Hematopoietic multipotent progenitor cell treated with erythropoietin and hydrocortisone succinate and interleukin-3 and kit ligand, for 6 days (in vitro differentiated cells): ENCODE measurements at places on chromosomes 7 and 10.

GRCh38 chr7:27179030-27179429, 4.9 kb upstream of the HOXA10 start:
- DNase-seq = no peak

GRCh38 chr10:119079599-119080520, 757 bp downstream of the EIF3A start:
- DNase-seq = peak; percentile 84

DNA sequence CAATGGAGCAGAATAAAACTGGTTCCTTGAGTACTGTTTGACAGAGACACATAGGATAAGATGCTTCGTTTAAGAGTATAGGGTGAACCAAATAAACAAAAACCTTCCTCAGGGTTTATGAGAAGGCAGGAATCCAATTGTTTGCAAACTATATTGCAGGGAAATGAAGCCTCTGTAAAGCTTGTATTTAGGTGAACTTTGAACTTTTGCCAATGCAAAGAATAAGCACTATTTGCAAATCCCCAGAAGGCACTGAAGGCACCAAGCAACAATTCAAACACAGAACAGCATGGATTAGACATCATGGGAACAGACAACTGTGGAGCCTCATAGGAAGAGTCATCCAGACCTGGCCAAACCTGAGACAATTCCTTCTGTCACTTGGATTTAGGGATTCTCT, 47.1 kb upstream of the WASL start:
- no peak for DNase-seq

DNA sequence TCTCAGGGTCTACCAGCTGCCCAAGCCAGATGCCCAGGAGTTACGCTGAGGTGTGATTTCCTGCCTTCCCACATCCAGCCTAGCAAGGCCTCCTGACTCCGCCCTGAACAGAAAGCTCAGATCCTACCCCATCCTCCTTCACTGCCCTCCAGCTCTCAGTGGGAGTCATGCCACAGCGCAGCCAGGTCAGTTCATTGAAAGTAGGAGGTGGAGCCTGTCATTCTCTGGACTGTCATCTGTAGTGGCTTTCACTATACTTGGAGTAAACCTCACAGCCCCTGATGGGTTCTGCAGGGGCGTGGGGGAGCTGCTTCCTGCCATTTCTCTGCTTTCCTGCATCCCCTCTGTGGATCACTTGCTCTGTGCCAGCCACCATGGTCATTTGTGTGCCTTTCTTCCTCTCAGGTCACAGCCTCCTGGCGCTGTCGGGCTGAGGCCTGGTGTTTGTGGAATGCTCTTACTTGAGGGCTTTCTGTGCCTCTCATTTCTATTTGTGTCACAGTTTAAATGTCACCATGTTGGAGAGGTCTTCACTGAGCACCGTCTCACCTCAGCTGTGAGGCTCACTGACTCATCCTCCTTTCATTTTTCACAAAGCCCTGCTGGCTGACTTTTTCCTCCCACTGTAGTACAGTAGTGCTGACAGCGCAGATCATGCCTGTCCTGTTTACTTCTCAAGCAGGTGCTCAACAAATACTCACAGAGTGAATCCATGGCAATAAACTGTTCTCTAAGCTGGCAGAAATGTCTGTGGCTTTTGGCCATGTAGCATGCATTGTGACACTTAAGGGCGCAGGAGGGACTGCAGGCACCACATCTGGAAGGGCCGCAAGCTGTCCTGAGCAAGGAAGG, 61.0 kb upstream of the TMEM248 start:
- DNase-seq = no peak

DNA sequence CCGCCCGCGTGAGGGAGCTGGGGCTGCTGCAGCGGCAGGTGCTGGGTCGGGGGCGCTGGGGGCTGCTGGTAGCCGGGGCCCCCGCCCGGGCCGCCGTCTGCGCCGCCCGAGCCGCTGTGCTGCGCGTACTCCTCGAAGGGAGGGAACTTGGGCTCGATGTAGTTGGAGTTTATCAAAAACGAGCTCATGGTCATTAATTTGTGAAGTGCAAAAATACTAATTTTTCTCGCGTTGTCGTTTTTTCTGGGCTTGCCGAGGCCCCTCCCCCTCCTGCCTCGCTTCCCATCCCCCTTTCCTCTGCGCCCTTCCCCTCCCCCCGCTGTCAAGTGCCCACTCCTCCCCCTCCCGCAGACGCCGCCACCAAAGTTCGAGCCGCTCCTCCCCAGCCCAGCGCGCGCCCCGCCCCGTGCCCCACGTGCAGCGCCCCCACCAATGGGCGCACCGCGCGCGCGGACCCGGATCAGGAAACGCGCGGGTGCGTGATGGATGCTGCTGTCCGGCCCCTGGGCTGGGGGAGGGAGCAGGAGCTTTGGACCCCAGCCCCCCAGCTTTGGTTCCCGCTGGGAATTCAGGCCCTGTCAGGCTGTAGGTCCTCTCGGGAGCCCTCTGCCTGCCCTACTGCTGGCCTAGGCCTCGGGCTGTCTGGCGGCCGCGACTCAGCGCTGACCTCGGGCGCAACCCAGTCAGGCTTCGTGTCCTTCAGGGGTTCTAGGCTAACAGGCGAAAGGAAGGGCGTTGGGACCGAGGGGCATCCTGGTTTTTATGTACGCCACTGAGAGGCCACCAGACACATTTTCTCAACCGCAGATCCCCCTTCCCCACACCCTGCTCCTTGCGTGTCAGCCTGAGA, at the start of gene HOXA4:
Gene HOXA4 (minus strand): TSS at position 218 of the 850 bp plus-strand sequence. CDS start 24 bp downstream, at position 194.
- peak; percentile 91 for DNase-seq

- DNase-seq = no peak
Measured at GRCh38 chr7:128351296-128352152, 7.8 kb upstream of the RBM28 start.

GRCh38 chr10:101564490-101564991, 23.5 kb downstream of the POLL start:
- no peak for DNase-seq

DNA sequence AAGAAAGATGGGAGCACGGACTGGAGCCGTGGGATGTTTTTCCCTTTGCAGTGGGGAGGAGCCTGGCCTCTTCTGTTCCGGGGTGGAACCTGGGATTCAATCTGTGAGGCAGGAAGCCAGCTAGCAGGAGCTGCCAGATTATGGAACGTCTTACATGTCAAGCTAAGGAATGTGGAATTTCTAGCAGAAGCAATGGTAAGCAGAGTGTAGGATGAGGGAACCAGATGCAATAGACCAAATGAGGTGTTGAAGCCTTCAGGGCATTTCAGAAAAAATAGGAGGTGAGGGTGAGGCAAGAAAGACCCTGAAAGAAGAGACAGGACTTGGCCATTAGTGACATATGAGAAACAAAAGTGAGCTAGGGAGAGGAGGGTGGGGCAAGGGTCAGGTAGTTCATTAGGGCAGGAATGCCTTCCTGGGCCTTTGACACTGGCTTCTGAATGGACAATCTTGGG, 105.5 kb downstream of the CHN2 start:
- DNase-seq = no peak

DNA sequence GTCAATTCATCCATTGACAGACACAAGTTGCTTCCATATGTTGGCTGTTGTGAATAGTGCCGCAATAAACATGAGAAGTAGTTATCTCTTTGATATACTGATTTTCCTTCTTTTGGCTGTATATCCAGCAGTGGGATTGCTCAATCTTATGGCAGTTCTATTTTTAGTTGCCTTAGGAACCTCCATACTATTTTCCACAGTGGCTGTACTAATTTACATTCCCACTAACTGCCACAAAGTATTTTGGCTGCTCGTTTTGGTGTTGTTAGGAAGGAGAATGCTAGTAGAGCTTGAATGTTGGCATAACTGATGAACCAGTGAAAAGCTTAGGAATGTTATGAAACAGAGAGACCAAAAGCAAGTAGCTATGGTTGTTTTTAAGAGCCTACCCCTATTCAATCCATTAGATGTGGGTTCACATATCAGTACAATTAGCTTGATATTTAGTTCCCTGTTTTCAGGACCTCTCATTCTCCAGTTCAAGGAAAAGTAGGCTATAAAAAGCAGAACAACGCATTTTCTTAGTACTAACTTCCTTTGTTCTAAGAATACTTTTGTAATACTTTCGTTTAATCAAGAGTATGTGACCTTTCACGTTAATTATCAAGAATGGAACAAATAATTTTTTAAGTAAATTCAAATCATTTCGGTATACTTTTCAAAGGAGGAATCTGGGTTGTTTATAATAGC, 100.3 kb downstream of the FAS start:
- DNase-seq = peak; percentile 53

DNA sequence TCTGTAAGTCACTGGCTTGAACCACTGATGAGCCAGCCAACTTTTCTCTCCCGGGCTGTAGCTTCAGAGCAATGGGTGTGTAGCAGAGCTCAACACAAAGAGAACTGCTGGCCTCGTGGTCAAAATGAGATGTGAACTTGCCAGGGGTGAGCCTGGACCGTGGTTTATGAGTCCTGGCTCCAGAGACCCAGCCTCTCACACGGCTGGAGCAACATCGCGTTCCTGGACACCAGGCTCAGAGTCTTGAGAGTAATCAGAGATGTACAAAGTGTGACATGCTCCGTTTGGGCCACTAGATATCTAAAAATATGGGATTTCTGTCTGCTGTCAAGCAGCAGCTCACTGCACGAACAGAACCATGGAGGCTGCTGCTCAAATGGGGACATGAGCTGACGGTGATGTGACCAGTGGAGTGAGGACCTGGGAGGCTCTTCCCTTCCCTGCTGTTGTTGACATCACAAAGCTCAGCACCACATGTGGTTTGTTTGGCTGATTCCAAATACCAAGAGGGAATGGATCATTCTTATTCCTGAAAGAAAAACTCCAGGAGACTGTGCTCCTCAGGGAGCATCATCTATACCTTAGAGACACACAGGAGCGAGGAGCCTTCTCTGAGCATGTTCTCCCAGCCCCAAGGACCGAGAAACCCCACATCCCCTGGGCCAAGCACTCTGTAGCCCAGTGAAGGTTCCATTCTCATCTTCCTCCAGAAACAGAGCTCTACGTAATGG, 9.2 kb upstream of the SVIL start:
- DNase-seq = no peak

- DNase-seq = no peak
Measured at GRCh38 chr10:29920408-29921070, 138.8 kb downstream of the JCAD start.

GRCh38 chr7:99379043-99379577, 4.6 kb downstream of the ARPC1B start:
- DNase-seq = peak; percentile 81

GRCh38 chr10:110221721-110222261, 14.4 kb downstream of the MXI1 start:
- peak; percentile 97 for DNase-seq

DNA sequence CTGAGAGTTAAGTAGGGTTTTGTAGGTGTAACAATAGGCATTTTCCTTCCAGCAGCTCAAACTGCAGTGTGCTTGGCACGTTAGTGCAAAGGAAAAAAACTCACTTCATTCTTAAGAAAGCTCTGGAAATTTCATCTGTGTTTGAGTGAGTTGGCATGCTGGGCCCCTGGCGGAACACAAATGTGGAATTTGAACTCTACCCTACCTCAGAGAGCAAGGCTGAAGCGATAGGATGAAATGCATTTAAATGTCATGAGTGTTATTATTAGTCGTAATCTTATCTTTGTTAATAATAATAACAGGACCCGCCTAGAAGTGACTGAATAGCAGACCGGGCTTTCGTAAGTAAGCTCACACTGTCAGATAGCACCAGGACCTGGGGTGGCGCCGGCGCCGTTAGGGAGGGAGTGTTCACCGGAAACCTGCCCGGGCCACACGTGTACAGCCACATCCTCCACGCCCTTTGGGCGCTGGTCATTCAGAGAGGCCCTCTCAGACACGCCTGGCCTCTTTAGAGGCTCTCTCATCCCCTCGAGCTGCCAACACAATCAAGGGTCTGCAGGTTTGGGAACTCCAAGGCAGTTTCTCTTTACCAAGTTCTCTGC, 63.5 kb downstream of the GRK5 start:
- peak; percentile 82 for DNase-seq
